ENCODE measurements at places on chromosomes 5 and 9. TPM values are rescaled to one million over a fixed set of nuclear protein-coding genes. Genes with fewer than 3 reads are reported as not detected.
A peak's percentile ranks its signal among the peaks of the same experiment; 100 is the strongest.

GRCh38 chr9:105284463-105284862 lies 40.0 kb downstream of the SLC44A1 start:
- H3K4me1 ChIP-seq: peaks cover 20% of the 10 kb centered on the region
- H3K27me3 ChIP-seq: no peaks in the 10 kb centered on the region
- no peaks in the 10 kb centered on the region for H3K36me3 ChIP-seq
- no peak for DNase-seq

DNA sequence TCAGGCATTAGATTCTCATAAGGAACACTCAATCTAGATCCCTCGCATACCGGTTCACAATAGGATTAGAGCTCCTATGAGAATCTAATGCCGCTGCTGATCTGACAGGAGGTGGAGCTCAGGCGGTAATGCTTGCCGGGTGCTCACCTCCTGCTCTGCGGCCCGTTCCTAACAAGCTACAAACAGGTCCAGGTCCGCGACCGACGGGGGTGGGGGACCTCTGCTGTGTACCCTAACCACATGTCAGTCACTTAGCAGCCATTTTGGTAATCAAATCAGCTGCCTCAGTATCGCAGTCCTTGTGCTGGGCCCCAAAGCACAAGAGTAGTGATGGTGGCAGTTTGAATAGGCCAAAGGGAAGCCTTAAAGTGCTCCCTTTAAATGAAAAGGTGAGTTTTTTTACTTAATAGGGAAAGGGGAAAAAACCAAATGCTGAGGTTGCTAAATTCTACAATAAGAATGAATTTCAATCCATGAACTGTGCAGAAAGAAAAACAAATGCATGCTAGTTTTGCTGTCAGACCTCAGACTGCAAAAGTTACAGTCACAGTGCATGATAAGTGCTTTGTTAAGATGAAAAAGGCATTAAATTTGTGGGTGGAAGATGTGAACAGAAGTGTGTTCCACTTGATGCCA lies 67.0 kb upstream of the TNPO1 start:
- H3K27me3 ChIP-seq: no peaks in the 10 kb centered on the region
- no peaks in the 10 kb centered on the region for H3K4me1 ChIP-seq
- H3K4me3 ChIP-seq: no peak overlapping the region

DNA sequence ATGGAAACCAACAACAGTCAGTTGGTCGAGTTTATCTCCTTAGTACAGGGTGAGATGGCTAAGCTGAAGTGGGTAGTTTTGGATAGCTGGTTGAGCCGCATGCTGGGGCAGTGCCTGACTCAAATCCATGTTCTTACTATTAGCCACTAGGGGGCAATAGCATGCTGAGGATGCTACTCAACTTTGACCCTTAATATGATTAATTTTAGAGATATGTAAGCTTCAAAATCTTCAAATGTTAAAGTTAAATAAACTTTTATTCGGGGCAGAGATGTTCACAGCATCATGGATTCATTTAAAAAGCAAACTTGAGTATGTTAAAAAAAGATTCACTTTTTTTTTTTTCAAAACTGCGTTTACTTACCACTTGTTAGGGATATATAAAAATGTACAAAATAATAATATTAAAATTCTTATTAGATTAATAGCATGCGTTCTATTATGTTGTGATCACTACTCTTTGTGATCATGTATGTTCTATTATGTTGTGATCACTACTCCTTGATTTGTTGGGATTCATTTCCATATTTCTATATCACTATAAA lies 57.0 kb downstream of the C9orf153 start:
- peak; percentile 59 for DNase-seq
- no peaks in the 10 kb centered on the region for H3K36me3 ChIP-seq
- H3K27me3 ChIP-seq: no peaks in the 10 kb centered on the region
- no peaks in the 10 kb centered on the region for H3K4me1 ChIP-seq

Gene IQGAP2
- not detected for total RNA-seq

DNA sequence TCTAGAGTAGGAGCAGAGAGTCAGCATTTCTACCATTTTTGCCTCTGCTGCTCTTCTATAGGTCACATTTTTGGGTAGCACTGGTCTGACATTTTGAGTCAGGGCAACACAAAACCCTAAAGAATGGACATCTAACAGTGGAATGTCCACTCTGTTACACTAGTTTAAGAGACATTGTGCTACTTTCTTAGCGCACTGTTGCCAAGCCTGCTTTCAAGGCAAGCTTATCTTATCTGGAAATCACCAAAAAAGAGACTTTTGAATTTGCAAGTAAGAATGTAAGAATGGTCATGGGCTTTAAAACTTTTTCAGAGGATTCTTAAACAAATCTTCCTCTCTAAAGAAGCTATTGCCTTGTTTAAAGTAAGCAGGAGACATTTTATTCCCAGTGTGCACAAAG lies 73.0 kb upstream of the STARD4 start:
- H3K27ac ChIP-seq: no peak overlapping the region
- no peaks in the 10 kb centered on the region for H3K36me3 ChIP-seq
- no peak overlapping the region for H3K4me3 ChIP-seq
- no peaks in the 10 kb centered on the region for H3K27me3 ChIP-seq
- no peak for DNase-seq

Gene FOXD4L5
- 0.04 TPM for total RNA-seq

- no peak for DNase-seq
- no peak overlapping the region for H3K27ac ChIP-seq
- H3K4me1 ChIP-seq: peaks cover 21% of the 10 kb centered on the region
- H3K4me3 ChIP-seq: no peak overlapping the region
- H3K27me3 ChIP-seq: no peaks in the 10 kb centered on the region
- no peaks in the 10 kb centered on the region for H3K36me3 ChIP-seq
Observed at GRCh38 chr5:172285226-172286143, 1.9 kb upstream of the UBTD2 start.

Gene IL4
- total RNA-seq: not detected

- no peak overlapping the region for H3K4me3 ChIP-seq
- H3K36me3 ChIP-seq: no peaks in the 10 kb centered on the region
- no peak overlapping the region for H3K27ac ChIP-seq
- DNase-seq: no peak
- H3K27me3 ChIP-seq: no peaks in the 10 kb centered on the region
Observed at GRCh38 chr5:79077680-79078365, 8.3 kb downstream of the BHMT2 start.

GRCh38 chr9:10003047-10003446 lies 609.8 kb downstream of the PTPRD start:
- no peak for DNase-seq
- H3K27ac ChIP-seq: no peak overlapping the region
- H3K4me3 ChIP-seq: no peak overlapping the region
- no peaks in the 10 kb centered on the region for H3K36me3 ChIP-seq
